ENCODE measurements at places on chromosomes 11 and 22. TPM values are rescaled to one million over a fixed set of nuclear protein-coding genes. Genes with fewer than 3 reads are reported as not detected.
A peak's percentile ranks its signal among the peaks of the same experiment; 100 is the strongest.

SREBF2 gene
- 88.4 TPM for total RNA-seq

DNA sequence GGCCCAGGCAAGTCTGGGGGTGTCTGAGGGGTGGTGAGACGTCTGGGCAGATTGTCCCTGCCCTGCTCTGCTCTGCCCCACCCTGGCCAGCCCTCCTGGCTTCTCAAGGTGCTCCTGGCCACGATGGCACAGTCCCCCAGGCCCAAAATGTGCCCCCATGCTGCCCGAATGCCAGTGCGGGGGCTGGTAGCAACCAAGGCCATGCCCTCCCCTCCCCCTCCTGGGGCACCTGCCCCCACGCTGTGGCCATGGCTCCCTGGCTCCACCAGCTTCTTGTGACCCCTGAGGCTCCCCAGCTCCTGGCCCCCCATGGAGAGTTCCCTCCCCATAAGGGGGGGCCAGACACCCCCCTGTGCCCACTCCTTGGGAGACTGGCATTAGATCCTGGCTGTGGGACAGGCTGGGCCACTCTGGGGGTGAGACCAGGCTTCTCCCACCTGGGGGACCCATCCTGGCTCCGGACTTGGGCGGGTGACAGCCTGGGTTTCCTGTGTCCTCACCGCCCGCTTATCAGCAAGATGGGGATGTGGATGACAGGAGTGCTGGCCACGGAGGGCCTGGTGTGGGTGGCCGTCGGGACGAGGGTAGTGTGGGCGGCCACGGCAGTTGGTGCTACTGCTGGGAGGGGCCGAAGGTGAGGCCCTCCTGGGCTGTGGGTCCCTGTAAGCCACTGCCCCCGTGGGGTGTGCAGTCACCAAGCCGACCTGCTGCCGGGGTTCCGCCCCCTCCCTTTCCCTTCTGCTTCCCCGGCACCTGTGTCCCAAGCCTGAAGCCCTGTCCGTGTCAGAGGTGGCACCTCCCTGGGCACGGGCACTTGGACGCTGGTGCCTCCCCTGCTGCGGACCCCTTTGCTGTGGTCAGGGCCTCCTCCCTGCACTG lies 15.9 kb upstream of the MUC6 start:
- DNase-seq: no peak

DNA sequence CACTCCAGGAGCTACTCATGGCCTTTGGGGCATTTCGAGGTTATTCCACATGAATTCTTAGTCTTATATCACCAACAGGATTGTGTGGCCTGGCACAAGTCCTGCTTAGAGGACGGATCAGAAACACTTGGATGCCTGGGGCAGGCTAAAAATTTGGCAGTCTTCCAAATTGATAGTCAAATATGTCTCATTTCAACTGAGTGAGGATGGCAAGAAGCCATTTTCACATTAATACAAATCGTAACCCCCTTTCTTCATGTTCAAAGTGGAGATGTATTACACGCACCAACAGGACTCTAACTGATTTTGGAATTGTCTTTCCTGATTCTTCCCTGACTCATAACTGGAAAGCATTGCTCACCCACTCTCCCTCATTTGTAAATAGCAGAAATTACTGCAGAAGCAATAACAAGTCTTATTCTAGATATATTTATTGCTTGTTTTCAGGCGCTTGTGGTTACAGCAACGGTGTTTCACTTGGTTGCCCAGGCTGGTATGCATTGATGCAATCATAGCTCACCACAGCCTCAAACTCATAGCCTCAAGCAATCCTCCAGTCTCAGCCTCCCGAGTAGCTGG lies 10.3 kb upstream of the CCDC86 start:
- DNase-seq: peak; percentile 52

GCAT gene
- total RNA-seq: 32.8 TPM

KRTAP5-8 gene
- total RNA-seq: not detected

SC5D gene
- 25.9 TPM for total RNA-seq

DNA sequence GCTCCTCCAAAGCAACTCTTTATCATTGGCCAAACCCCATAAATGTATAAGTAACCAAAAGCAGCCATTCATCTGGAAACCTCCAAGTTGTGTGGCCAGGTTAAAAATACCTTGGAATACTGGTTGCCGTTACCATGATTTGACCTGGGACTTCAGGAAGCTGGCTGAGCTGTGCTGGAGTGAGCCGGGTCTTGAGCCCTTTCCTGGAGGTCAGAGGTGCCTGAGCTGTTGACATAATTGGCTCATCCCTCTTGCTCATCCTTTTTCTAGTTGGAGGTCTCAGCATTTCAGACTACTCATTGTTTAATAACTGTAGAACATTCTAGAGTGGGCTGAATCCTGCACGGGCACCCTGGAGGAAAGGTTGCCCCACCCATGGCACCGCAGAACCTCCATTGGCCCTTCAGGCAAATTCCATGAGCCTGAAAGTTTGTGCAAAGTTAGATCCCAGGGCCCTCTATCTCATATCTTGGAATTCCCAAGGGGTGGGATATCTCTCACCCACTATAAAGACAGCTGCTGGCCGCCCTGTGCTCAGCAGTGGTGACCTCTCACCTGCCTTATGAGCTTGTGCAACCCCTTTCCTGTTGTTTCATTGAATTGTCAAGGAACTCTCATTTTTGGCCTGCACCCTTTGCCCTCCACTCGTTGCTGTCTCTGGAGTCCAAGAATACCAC lies 77.0 kb downstream of the C22orf31 start:
- no peak for DNase-seq

- DNase-seq: no peak
Observed at GRCh38 chr22:26409719-26410335, 19.2 kb upstream of the ASPHD2 start.

DNA sequence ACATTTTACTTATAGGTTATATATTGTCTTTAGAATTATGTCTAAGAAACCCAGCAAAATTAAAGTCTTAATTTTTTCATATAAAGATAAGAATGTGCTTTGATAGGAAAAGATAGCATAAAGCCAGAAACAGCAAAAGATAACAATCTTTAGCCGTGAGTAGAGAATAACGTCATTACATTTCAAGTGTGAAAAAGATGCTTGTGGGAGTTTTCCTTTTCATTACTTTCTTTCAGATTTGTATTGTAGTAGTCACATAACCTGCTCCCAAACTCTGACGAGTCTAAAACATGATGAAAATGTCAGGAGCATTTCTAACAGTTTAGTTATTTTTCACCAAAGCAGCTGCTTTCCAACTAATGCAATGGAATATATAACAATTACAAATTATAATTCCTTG lies 31.3 kb downstream of the ARFGAP3 start:
- DNase-seq: no peak

DNA sequence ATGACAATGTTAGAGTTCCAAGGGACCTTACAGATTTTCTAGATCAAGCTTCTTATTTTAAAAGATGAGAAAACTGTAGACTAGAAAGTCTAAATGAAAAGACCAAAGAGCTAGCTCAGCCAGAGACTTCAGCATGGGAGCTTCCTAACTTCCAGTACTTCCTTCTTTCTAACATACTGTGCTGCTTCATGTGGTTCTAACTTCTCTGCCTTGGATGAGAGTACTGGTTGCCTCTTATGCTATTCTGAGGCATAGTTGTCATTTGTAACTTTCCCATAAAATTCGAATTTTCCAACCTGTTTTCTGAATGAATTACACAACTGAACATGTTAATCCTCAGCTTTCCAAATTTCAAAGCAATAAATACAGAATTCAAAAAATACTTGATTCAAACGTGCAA lies 1.8 kb downstream of the MTMR2 start:
- no peak for DNase-seq

DNA sequence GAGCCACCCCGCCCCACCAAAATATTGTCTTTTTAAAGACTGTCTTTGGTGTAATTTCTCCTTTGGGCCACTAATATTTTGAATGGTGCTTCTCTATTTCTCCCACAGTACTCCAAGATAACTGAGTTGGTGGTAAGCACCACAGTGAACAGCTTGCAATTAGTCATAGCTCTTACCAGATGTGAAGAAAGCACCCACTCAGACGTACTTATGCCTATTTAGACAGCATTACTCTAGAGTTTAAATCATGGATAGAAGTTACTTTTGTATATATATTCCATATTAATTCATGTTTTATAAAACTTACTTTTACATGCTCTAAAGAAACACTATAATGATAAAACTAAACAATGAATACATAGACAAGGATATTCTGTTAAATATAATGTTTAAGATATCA lies 12.7 kb downstream of the ANO3 start:
- DNase-seq: no peak

GRCh38 chr11:21810650-21811049 lies 382.2 kb upstream of the ANO5 start:
- peak; percentile 50 for DNase-seq

MMP3 gene
- total RNA-seq: 0.19 TPM

GRCh38 chr11:26332572-26332915 lies 614 bp downstream of the ANO3 start:
- DNase-seq: no peak

GRCh38 chr11:78158987-78159652 lies 19.7 kb upstream of the ALG8 start:
- no peak for DNase-seq

CARD10 gene
- total RNA-seq: 22.7 TPM

DNA sequence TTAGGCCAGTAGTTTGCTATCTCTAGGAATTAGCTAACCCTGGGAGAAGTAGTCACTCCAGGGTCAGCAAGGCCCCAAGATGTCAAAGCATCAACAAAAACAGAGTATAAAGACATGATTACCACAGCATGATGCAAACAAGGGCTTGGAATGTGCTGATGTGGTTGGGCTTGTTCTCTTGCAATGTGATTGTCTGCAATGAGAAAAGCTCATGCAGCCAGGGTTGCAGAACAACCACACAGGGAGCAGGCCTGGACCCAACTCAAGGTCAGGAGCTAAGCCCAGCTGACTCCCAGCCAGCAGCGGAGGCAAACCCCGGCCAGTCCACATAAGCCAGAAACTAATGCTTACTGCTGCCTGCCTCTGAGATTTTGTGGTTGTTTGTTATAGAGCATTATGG lies 132.4 kb upstream of the ZC3H12C start:
- peak; percentile 38 for DNase-seq

GRCh38 chr11:95455228-95455970 lies 224.4 kb upstream of the SESN3 start:
- DNase-seq: no peak

P4HA3 gene
- 0.93 TPM for total RNA-seq

GRCh38 chr11:17606233-17607082 lies 59.4 kb downstream of the OTOG start:
- no peak for DNase-seq

- no peak for DNase-seq
Observed at GRCh38 chr11:86156397-86156955, 87.6 kb upstream of the PICALM start.

DNA sequence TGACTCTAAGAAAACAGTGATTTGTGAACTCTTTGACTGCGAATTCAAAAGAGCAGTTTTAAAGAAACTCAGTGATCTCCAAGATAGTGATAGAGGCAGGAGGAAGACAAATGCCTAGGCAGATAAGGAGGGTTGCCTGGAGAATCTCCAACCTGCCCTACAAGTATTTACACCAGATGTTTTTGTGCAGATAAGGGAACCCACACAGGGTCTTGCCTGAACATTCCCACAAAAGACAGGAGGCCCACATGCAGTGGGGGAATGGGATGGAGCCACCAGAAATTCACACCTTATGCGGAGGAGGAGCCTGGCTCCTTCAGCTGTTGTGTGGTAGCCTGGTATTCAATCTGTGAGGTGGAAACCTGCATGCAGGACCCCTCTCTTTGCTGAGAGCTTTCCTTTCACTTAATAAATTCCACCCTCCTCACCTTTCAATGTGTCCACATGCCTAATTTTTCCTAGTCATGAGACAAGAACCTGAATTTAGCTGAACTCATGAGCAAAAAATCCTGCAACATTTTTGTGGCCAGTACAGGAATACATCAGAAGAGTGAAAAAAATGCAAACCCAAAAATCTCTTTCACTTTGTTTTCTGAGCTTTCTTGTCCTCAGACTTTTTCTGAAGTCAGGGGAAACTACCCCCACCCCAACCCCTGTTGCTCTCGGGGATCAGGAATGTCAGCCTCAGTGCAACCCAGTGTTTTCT lies 8.1 kb upstream of the GLYAT start:
- no peak for DNase-seq

DNA sequence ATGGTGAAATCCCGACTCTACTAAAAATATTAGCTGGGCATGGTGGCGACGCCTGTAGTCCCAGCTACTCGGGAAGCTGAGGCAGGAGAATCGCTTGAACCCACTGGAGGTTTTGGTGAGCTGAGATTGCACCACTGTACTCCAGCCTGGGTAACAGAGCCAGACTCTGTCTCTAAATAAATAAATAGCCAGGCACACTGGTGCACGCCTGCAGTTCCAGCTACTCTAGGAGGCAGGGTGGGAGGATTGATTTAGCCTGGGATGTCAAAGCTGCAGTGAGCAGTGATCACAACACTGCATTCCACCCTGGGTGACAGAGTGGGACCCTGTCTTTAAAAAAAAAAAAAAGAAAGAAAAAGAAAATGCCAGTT lies 17.4 kb downstream of the SUSD2 start:
- DNase-seq: no peak

DNA sequence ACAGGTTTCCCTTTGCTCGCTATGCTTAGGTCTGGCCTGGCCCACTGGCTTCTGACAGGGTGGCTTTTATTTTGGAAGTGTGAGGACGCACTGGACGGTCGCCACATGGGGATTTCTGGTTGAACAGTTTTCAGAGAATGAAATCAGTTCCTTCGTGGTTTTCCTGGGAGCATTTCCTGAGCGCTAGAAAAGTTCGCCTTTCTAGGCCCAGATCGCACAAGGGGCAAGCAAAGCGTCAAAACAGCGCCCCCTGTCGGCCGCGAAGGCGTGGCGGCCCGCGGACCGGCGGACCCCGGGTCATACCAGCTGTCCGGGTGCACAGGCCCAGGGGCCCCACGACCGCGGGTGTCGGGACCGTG lies 12.7 kb upstream of the CYP2R1 start:
- peak; percentile 4 for DNase-seq

- DNase-seq: peak; percentile 79
Observed at GRCh38 chr22:24175160-24175808, 6.0 kb upstream of the SUSD2 start.

ZNRF3 gene
- total RNA-seq: 7.9 TPM

Measured in MCF 10A (cell line).